ENCODE measurements at places on chromosomes 6 and 20.

DNA sequence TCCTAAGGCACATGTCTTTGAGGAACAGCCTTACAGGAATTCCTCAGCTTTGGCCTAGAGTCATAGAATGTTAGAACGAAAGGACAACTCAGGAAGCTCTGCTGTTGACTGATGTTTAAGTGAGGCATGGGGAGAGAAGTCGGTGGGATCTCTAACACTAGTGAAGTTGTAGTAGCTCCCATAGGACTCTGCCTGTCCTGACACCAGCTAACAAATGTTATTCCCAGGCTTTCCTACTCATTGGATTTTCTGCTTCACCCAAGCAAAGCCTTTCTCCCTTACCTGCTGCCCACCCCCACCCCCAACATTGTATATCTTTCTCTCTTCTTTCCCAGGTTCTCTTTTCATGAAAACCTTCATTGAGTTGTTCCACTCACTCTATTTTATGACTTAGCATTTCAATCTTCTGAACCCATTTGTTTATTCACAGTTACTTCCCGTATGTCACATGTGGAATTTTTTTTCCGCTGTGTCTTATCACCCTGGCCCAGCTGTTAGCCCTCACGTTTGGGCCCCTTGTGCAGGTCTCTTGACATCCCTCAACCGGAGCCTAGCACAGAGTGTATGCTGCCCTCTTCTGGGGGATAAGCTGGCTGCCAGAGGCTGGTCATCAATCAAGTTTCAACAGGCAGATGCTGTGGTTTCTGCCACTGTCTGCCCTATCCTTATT is 39.2 kb upstream of the RNF8 start:
- DNase-seq, result no peak

DNA sequence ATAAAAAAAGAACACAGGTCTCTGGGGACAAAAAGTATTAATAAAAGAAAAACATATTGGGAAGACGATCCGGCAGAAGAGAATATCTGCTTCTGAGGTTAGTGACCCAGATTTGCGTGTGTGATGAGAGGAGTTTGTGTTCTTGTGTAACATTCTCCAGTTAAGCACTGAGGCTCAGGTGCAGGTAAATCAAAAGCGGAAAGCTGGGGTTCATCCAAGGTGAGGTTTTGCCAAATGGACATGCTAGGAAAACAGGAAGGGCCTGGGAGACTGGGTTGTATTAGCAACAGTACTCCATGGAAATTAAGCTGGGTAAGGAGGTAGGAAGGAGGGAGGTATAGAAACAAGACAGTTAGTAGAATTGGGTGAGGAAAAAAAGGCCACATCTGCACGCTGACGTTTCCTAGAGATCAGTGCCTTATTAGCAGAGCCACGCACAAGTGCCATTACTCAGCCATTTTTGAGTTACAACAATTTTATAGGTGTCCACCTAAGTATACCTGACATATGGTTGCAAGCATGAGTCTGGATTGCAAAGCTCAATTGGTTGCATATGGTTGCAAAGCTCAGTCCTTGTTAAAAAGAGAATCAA is 139.6 kb downstream of the ZMYND8 start:
- DNase-seq, result no peak

DNA sequence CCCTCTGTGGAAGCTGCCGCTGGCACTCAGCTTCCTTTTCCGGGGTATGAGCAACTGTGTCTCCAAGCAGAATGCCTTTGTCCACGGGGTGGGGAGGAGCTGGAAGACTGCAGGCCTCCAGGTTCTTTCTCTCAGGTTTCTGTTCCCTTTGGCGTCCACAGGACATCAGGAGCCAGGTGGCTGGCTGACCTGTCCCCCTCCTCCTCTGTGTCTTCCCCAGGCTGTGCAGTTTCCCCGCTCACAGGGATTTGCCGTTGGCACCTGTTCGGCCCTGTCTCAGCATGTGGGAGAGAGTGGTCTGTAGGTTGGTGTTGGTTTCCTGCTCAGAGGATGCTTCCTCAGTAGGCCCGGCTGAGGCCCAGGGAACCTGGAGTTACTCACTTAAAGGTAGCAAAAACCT is 43.5 kb downstream of the CDS2 start:
- no peak for DNase-seq

- no peak for DNase-seq
Observed at GRCh38 chr20:37987602-37988290, 45.5 kb downstream of the TTI1 start.

GRCh38 chr6:106385530-106385929 is 25.0 kb downstream of the CRYBG1 start:
- no peak for DNase-seq

GRCh38 chr20:57603120-57603519 is 17.1 kb downstream of the ZBP1 start:
- no peak for DNase-seq

DNA sequence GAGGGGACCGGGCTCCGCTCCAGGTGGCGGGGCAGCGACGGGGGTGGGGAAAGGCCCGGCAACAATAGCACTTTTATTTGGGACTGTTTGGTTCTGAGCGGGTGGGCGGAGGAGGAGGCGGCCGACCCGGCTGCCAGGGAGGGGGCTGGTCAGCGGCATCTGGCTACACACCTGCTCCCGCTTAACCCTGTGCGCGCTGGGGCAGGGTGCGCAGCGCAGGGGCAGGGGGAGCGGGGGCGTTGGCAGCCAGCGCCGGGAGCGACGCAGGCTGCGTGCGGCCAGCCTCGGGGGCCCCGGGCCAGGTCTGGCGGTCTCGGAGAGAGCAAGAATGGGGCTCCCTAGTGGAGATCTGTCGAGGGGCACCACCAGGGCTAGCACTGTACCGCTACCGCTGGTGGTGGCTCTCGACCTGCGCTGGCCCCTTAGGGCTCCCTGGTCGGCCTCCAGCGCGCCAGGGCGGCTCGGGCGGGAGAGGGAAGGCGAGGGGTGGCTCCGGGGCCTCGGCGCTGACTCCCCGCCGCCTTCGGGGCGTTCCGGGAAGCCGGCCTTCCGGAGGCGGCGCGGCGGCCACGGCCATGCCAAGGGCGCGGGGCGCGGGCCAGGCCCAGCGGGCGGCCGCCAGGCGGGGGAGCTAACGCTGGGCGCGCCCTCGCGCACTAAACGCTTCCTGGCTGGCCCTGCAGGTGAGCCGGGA is 92.4 kb downstream of the NCR2 start:
- no peak for DNase-seq

DNA sequence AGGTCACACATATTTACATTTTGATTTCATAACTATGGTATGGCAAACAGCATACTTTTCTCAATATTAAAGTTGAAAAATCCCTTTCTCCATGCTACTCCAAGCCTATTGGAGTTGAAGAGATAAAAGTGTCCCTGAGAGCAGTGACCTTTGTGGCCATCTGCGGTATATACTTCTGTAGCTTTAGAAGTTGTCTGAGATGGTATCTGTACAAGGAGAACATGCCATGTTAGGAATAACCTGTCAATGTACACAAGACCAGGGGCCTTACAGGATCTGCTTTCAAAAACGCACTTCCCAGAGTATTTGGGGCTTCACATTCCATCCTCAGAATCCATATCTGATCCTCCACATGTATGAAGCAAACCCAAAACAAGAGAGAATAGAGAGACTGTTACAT is 226.7 kb downstream of the MEI4 start:
- DNase-seq, result no peak

- no peak for DNase-seq
Observed at GRCh38 chr20:59835057-59835447, 98.4 kb downstream of the SYCP2 start.

DNA sequence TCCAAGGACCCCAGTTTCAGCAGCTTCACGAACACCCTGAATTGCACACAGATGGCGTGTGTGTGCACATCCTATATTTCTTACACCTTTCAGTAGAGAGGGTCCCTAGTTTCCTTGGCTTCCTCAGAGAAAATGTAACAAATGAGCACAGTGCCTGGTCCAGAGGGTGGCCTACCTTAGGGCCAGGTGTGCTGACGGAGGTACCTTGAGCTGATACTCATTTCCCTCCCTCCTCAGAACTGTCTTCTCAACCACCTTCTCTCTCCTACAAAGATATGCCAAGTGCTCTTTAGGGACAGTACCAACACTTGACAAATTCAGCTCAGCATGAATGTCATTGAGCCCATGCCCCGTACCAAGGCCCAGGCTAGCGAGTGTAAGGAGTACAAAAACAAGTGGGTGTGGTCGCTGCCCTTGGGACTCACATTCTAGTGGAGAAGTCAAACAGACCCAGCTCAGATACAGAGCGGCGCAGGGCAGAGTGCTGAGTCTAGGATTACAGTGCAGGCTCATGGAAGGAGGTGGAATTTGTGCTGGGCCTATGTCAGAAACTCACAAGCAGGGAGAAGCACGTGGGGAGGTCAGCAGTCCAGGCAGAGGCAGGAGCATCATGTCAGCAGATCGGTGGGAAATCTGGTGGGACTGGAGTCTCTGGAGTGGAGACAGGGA is 9.6 kb upstream of the BPHL start:
- no peak for DNase-seq

GRCh38 chr20:3572151-3572550 is 91.0 kb downstream of the GFRA4 start:
- no peak for DNase-seq

GRCh38 chr6:132964101-132964867 is 149.9 kb downstream of the RPS12 start:
- DNase-seq, result no peak

DNA sequence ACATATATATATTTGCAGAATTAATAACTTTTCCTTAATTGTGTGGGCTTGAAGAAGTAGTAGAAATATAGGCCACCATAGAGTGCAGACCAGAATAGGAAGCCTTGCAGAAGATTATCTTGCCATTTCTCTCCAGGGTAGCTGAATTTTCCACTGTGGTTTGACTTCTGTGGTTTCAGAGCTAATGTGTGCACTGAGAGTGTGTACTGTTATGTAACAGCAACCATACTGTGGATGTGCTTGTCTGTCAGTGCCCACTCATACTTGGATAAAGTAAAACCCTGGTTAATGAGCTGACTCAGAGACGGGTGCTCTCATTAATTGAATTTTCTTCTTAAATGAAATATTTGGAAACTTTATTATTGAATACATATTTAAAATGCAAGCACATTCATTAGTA is 57.2 kb downstream of the CEP43 start:
- no peak for DNase-seq

- no peak for DNase-seq
Observed at GRCh38 chr6:110449541-110449895, 26.9 kb downstream of the SLC22A16 start.

DNA sequence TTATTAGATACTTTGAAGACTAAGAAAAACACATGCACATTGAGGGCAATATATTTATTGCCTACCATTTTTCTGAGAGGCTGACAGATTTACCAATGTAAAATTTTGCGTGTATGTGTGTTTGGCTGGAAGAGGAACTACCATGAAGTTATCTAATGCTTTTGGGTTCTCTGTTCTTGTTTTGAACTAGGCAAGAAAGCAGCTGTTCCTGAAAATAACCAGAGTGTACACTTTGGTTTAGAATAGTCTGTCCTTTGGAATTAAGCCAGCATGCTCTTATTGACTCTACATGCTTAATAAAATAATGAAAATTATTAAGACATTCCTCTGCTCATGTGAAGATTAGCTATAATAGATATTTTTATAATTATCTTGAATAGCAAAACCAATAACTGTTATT is 129.2 kb downstream of the MYB start:
- no peak for DNase-seq

GRCh38 chr6:14153228-14153627 is 35.7 kb downstream of the CD83 start:
- DNase-seq, result no peak

DNA sequence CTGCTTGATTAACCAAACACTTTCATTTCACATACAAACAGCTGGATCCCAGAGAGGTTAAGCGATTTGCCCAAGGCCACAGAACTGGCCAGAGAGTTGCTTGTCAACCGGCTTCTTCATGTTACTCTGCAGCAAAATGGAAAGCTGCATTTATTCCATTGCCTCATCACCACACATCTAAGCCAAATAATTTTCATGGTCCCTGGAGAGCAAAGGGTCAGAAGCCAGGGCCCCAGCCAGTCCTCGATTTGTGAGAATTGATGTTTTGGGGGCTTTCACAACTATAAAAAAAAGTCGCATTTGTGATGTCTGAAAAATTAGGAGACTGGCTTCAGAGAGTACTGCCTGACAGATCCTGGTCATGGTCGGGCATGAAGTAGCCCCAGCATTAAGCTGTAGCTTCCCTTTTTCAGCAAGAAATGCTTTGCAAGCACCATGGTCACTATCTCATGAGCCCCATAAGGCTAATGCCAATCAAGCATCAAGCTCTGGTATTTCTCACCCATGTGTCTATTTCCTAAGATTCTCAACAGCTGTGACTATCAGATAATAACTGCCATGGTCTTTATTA is 95.8 kb downstream of the BANF2 start:
- DNase-seq, result no peak

DNA sequence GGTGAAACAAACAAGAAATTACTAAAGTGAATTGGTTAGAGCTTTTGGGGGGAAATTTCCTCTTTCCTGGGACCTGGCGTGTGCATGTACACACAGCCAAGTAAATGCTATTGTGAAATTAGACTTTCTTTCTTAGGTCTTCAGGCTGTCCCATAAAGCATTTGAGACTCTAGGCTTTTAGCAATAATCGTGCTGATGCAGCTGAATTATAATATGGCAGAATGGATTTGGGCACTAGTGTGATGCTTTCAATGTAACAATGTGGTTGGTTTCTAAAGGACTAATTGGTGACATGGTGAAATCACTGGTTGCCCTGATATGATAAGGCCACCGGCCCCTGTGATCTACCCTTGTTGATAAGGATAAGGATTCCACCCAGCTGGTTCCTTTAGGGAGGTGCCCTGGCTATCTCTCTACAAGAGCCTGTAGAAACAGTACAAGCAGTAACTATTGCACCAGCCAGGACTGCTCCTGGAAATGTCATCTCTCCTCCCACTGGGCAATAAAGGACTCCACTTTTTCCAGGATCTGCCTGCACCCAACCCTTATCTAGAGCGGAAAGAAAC is 164.1 kb downstream of the TFAP2A start:
- DNase-seq, result no peak

DNA sequence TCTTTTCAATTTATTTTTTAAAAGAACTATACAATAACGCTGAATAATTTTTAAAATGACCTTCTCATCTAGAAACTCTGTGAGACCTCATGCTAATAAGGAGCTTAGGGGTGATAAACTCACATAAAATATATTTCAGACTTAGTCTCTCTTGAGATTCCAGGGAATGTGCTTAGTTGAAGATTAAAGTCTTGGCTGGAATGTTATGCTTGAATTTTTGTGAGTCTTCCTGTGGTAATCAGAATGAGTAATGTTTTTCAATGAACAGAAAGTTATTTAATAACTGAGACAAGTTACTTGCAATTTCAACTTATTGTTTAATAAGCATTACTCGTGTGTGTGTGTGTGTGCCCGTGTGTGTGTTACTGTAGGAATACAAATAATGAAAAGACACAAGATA is 379.9 kb upstream of the EPHA7 start:
- no peak for DNase-seq

- DNase-seq, result no peak
Observed at GRCh38 chr6:119347466-119348095, 2.0 kb downstream of the MAN1A1 start.

DNA sequence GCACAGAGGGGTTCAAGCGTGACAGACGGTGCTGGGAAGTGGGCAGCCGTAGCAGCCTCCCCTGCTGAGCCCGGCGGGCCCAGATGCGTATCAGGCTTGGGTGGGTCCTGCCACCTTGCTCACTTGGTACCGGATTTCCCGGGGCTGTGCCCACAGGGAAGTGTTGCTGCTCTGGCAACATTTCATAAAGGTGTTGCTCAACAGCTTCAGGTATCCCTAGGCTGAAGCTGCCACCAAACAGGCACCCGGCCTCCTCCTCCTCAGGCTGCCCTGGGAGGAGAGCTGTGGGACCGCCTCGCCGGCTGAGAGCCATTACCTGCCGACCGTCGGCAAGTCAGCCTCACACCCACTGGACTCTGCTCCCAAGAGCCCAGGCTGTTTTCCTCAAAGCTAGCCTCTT is 11.5 kb downstream of the PSMG4 start:
- DNase-seq, result no peak
